ENCODE measurements at places on chromosomes 11 and 22.

DNA sequence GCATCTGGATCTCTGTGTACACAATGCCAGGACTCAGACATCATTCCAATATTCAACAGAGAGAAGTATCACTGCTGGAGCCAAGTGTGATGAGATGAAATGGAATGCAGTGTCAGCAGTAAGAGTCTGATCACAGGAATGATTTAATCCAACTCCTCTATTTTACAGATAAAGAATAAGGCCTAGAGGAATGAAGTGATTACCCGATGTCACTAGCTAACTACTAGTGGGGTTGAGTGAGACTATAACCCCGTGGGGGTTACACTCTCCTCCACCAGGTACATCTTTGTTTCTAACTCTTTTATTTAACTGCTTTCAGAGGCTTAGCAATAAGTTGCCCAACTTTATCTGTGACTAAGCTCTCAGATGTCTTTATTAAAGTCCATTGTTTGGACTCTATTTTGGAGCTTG lies 94.2 kb upstream of the FAT3 start:
- no peak for DNase-seq

- no peak for DNase-seq
These were observed 10.4 kb upstream of the SEPTIN5 start for GRCh38 chr22:19703869-19704268.

GRCh38 chr11:131537748-131538147 lies 167.3 kb downstream of the NTM start:
- no peak for DNase-seq

DNA sequence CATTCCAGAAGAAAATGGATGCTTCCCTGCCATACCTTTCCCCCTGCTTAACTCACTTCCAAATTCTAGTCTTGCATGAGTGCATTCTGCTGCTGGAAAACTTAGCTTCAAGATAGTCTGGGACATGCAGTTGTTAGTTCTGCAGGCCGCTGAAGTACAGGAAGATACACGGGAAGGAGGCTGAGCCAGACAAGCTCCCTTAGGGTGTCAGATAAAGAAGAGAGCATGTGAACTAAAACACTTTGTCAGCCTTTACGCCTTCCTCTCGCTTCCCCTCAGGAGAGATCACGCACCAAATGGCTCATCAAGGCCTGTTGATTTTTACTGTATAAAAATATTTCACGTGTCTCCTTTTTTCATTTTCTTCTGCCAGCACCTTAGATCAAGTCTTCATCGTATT lies 420.7 kb downstream of the INSC start:
- DNase-seq, result no peak

DNA sequence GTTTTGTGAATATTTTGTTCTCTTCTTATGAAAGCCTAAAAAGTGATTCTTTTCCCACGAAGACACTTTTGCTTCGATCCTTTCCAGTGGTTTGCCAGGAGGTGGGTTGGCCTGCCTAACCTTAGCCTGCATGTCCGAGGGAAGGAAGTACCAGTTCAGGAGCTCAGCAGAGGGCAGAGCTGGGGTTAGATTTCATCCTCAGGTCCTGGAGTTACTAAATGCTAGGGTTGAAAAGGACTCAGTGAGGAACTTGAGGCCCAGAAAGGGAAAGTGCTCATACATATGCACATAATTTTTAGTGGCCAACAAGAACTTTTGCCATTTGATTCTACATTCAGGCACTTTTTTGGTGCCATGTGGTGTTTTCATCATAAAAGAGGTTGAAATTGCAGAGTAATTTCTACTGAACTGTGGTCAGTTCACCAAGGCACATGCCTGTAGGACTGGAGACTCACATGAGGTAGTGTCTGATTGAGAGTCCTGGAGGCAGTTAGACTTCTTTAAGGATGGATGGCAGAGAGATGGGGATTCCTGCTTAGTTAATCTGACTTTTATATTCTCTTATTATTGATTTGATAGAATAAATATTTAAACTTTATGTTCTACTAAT lies 36.7 kb downstream of the NCAM1 start:
- no peak for DNase-seq

GRCh38 chr22:48772286-48772907 lies 1055.3 kb downstream of the BRD1 start:
- DNase-seq, result no peak
